Stimulated activated CD4-positive, alpha-beta T cell treated with anti-CD3 and anti-CD28 coated beads, Interleukin-1b, Interleukin-23, amount 100 ng/mL, for 1 hour (primary cell): ENCODE measurements at places on chromosomes 3 and 15.

DNA sequence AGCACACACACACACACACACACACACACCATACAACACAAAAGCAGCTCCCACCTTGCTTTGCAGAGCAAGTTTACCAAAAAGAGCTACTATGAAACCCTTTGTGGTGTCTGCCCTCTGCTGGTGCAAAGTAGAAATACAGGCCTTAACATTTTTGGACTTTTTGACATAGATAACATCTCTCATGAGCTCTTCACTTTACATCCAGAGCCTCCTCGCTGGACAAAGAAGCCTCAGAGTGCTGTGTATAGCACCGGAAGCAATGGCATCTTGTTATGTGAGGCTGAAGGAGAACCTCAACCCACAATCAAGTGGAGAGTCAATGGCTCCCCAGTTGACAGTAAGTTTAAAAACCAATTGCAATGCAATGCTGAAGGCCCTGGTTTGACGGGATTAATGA is 157.9 kb downstream of the CHL1 start:
- DNase-seq = no peak

- DNase-seq = no peak
Observed at GRCh38 chr3:134656211-134656800, 5.5 kb upstream of the KY start.

DNA sequence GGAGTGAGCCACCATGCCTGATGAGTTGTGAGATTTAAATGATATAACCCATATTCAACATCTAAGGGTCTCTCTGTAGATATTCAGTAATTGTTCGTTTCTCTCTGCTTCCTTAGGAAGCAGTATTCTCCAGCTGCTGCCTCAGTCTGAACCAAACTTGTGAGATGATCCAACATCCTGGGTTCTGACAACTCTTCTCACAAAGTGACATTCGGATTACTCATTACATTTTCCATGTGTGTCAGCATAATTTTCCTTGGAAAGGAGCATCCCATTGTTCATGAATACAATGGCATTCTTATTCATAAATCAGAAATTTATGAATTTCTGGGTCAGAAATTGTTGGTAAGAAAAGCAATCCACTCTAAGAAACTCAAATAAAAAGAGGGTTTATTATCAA is 15.0 kb upstream of the SEC22A start:
- DNase-seq = no peak

DNA sequence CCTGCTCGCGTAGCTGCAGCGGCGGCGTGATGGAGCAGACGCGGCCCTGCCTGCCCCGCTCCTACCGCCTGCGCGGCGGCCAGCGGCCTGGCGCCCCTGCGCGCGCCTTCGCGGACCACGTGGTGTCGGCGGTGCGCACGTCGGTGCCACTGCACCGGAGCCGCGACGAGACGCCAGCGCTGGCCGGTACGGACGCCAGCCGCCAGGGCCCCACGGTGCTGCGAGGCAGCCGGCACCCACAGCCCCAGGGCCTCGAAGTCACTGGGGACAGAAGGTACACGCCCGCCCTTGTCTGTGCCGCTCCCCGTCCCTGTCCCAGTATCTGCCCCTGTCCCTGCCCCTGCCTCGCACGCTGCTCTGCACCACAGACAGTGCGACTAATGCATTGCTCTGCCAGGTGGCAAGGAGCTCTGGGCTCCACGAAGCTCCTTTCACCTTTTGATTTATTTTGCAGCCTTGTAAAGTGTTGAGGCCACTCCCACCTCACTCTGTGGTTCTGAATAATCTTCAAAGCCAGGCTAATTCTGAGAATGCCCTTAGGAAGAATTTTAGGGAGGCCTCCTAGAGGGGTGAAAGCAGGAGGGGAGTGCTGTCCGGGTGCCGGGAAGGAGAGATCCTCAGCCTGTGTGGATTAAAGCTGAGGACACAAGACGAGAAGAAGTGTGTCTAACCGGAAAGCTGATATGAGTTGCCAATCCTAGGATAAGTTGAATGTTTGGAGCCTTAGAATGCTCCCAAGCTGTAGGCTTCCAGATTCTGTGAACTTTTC is 100.0 kb downstream of the THSD4 start:
- no peak for DNase-seq

GRCh38 chr3:194165271-194166018 is 29.5 kb downstream of the HES1 start:
- no peak for DNase-seq

GRCh38 chr3:60696428-60697125 is 554.7 kb downstream of the FHIT start:
- DNase-seq = no peak

GRCh38 chr3:158488670-158489069 is 82.3 kb upstream of the MLF1 start:
- no peak for DNase-seq

- DNase-seq = no peak
Observed at GRCh38 chr15:99016680-99017321, 9.2 kb upstream of the PGPEP1L start.
